ENCODE measurements at places on chromosomes 4 and X. TPM values are rescaled to one million over a fixed set of nuclear protein-coding genes. Genes with fewer than 3 reads are reported as not detected.

The KLKB1 gene
- total RNA-seq, result not detected

The DGKK gene
- total RNA-seq, result not detected

The MID1IP1 gene
- 57.0 TPM for total RNA-seq

The NHSL2 gene
- 2.8 TPM for total RNA-seq

The SUPT20HL2 gene
- not detected for total RNA-seq
